CD8-positive, alpha-beta memory T cell (primary cell): ENCODE measurements at places on chromosomes 5 and 9.

DNA sequence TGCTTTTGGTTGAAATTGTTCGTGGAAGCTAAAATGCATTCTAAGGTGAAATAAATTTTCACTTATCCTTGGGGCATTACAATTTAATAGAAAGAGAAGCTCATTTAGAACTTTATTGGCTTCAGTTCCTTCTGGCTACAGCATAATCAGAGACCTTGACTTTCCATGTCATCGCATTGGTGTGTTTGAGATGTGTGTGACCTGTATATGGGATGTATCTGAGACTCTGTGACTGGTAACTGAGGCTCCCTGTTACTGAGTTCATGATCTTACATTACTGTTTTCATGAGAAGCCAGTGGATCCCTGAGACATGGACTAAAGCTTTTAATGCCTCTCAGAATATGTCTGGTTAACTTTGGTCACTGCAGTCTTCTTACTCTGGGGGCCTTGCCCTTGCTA, 32.5 kb downstream of the SH3GL2 start:
- no peak for DNase-seq

GRCh38 chr9:116223926-116224325, 70.3 kb downstream of the PAPPA start:
- DNase-seq, result no peak

GRCh38 chr5:77776554-77777206, 541 bp upstream of the TBCA start:
- DNase-seq, result no peak

DNA sequence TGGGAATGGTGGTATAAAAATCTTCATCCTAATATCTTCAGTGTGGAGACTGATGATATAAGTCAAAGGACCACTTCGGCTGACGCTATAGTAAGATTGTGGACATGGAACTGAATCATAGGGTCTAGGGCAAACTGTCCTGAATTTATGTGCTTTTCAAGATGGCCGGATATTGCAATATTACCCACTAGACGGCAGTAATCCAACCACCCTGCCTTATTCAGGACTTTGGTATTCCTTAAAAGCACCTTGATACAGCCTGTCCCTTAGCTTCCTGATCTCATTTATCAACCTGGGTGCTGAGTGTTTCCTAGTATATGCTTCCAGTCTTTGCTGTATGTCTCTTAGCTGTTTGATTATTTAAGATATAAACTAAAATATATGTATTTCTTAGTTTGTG, 71.2 kb upstream of the COX7C start:
- DNase-seq, result no peak

DNA sequence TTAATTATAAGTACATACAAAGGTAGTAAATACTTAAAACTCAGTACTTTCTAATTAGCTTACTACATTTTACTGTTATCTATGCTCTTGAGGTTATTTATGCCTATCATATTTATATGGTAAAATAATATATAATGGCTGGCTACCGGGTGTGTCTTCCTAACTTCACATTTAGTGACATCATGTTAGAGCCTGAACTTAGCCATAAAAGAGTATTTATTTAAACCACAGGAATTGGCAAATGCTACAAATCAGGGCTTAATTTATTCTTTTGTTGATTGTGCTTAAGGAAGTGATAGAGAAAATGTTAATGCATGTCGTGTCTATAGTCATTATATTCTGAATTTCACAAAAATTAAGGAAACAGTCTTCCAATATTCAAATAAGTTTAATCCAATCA, 73.1 kb downstream of the NDUFAF2 start:
- no peak for DNase-seq

GRCh38 chr9:18441261-18441660, 32.7 kb upstream of the ADAMTSL1 start:
- DNase-seq, result no peak

- no peak for DNase-seq
Observed at GRCh38 chr5:151041577-151042268, 21.3 kb downstream of the GPX3 start.

- DNase-seq, result no peak
Observed at GRCh38 chr9:12766357-12766756, 8.5 kb upstream of the LURAP1L start.

DNA sequence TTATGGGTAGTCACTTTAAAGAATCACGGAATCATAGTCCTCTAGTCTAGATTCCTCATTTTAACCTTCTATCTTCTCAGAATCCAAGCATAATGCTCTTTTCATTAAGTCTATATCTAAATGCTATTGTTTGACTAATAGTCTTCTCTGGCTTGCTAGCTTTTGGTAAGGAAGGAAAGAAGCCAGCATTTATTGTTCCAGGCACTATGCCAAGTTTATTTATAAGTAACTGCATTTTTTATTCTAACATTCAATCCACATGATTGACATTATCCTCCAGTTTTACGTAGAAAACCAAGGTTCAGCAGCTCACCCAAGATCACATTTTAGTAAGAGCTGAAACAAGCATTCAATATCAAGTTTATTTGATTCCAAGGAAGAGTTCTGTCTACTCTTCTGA, 254.2 kb downstream of the SAXO1 start:
- DNase-seq, result no peak

DNA sequence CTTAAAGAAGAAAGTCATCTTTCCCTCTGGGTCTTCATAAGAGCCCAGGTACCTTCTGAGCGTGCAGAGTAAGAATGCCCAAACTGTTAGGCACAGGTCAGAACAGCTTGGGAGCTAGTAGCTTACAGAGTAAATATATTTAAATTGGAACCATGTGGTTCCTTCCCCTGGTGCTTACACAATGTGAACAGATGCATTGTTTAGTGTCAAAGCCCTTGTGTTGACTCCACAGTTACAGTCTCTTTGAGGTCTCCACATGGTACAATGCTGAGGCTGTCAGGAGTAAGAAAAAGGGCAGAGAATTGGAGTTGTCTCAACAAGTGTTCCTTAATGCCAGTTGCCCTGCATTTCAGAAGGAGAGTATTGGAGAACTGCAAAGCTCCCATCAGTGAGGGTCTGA, 188.5 kb downstream of the PAPPA start:
- DNase-seq, result no peak

DNA sequence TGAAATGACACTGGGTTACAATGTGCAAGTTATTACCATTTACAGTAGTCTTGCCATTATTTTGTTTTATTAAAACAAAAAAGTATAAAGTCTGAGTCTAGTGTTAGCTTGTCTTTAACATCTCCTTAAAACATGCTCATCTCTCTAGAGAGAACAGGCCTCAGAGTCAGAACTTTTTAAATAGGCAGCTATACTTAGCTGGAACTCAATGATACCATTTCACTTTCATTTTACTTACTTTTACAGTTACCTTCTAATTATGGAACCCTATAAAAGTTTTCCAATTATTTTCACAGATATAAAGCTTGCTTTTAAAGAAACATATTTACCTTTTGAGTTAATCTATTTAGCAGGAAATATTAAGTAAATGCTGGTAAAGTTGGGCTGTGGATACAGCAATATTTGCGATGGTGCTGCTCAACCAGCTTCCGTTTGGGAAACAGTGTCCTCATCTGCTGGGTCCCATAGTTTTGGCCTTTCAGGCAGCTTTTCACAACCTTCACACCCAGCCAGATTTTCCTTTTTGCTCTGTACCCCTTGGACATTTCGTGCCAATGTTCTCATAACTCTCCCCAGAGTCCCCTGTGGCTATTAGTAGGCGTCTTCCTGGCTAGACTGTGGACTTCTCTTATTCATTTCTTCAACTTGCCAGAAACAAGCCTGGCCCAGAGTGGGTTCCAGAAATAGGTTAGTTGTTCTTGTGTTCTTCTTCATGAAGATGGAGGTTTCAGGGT, 36.3 kb upstream of the UBTD2 start:
- DNase-seq, result no peak

DNA sequence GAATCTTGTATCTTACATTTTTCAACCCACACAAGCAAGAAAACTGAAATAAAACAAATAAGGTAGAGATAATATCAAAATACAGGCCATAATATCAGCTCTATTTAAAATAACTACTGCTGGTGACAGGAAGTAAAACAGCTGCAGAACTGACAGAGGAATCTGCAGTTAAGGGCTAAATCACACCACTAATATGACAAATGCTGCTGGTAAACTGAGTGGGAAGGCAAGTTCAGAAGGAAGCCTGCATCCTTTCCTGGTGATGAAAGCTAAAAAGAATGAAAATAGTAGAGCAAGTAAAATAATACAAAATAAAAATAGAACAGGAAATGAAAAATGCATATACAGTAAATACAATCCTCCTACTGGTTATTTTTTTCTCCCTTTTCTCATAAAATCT, 1293.7 kb upstream of the C9orf72 start:
- no peak for DNase-seq

GRCh38 chr9:117028103-117028858, 341.2 kb downstream of the TRIM32 start:
- no peak for DNase-seq

- DNase-seq, result no peak
Observed at GRCh38 chr5:57685516-57686255, 203.1 kb upstream of the ACTBL2 start.
